Mesenteric fat pad (tissue), 1 donor: ENCODE measurements at places on chromosomes 12 and 14. TPM values are rescaled to one million over a fixed set of nuclear protein-coding genes. Genes with fewer than 3 reads are reported as not detected.

FZD10 gene
- total RNA-seq = 1.2 TPM

ENDOU gene
- total RNA-seq = 1.4 TPM

WIF1 gene
- 1.8 TPM for total RNA-seq

C12orf50 gene
- 0.13 TPM for total RNA-seq

NANOG gene
- total RNA-seq = 0.35 TPM

GPR132 gene
- 4.5 TPM for total RNA-seq

SERPINA12 gene
- total RNA-seq = not detected

GAS2L3 gene
- 10.0 TPM for total RNA-seq

NPAS3 gene
- 3.6 TPM for total RNA-seq

TSPAN9 gene
- 36.9 TPM for total RNA-seq

REM2 gene
- total RNA-seq = 0.39 TPM

ANKRD9 gene
- 26.0 TPM for total RNA-seq

LRRC10 gene
- total RNA-seq = not detected

GPR162 gene
- total RNA-seq = 7.0 TPM

HCFC2 gene
- total RNA-seq = 19.6 TPM

TRIM9 gene
- 1.3 TPM for total RNA-seq

GLT8D2 gene
- total RNA-seq = 6.3 TPM

CCT2 gene
- 154 TPM for total RNA-seq

KRT86 gene
- total RNA-seq = not detected

METTL17 gene
- 31.6 TPM for total RNA-seq

CLEC14A gene
- total RNA-seq = 35.6 TPM

GUCY2C gene
- total RNA-seq = not detected

KCNH5 gene
- not detected for total RNA-seq

EPYC gene
- total RNA-seq = not detected

RNASE1 gene
- 641 TPM for total RNA-seq

CYP27B1 gene
- total RNA-seq = 1.8 TPM

TSPAN19 gene
- not detected for total RNA-seq

MAP3K9 gene
- 0.26 TPM for total RNA-seq

MMP14 gene
- total RNA-seq = 273 TPM

TMEM132D gene
- not detected for total RNA-seq

SSTR1 gene
- total RNA-seq = 0.29 TPM

MGAT4C gene
- 0.32 TPM for total RNA-seq

TAS2R42 gene
- total RNA-seq = not detected

MYF5 gene
- total RNA-seq = not detected

SMIM10L1 gene
- total RNA-seq = 8.6 TPM

CCDC197 gene
- total RNA-seq = not detected

CCDC196 gene
- not detected for total RNA-seq

TMPRSS12 gene
- not detected for total RNA-seq

RHOJ gene
- total RNA-seq = 14.5 TPM

FOXN4 gene
- not detected for total RNA-seq

SAMD15 gene
- 1.5 TPM for total RNA-seq

ZNF26 gene
- total RNA-seq = 7.0 TPM

KLRC4 gene
- total RNA-seq = not detected

NKX2-1 gene
- total RNA-seq = not detected

PELI2 gene
- 7.3 TPM for total RNA-seq

KRT6C gene
- not detected for total RNA-seq
